ENCODE measurements at places on chromosomes 5 and 9.

DNA sequence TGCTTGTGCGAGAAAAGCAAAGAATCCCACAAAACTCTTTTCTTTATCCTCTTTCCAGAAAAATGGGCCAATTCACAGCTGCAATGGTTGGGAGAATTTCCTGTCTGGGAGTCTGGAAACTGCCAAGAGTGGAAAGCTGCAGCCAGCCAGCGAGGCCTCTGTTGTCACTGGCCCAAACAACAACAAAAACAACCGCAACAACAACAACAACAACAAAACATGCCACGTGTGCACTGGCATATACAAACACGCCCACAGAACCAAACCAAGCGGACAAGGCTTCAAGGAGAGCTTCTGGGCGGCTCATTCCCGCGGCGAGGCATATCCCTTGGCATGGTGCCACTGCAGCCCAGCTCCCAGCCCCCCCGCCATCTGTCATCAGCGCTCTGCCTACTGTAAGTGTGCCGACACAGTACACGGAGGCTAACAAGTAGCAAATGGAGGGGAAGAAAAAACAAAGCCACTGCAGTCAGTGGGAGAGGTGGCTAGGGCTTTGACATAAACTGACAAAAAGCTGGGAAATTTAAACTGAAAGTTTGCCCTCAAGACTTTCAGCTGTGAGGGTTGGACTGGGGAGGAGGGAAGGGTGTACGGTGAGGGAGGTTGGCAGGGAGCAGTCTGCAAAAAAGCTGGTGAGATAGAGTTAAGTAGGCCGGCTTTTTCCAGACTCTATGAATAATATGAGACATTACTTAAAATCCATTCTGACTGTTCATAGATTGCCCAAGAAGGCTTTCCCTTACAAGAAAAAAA lies 165.0 kb upstream of the ZNF462 start:
- DNase-seq = no peak

- peak; percentile 48 for DNase-seq
These were observed 1.1 kb downstream of the RPS23 start for GRCh38 chr5:82276800-82277612.

- DNase-seq = peak; percentile 50
These were observed 78.9 kb downstream of the ALDH7A1 start for GRCh38 chr5:126516133-126516532.

- DNase-seq = no peak
These were observed 667 bp downstream of the FBXO10 start for GRCh38 chr9:37575511-37575914.

DNA sequence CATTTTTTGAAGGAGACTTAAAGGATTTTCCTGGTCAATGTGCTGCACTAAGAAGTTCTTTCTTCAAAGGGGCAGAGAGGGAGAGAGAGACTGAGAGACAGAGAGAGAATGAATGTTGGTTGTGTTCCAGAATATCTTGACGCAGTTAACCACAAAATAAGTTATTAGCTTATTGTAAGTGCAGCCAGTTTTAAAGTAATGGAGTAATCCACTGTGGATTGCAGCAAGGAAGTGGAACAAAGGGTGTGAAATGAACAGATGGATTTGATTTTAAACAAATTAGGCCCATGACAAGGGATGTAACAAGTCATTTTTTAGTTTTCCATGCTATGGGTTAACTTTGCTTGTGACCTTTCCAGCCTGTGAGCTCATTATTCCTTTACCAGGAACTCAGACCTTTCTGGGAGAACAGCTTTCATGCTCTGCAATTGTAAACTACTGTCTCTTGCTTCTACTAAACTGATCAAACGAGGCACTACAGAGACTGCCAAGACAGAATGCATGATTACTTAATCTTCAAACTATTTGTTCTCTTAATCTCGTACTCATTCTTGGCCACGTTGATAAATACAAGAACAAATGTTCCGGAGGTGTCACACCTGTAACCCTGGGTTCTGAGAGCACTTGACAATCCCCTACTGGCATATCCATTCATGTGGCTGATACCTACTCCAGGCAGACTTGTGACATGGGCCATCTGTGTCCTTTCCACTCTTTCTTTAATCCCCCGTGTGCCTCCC lies 131.1 kb downstream of the TLE1 start:
- no peak for DNase-seq

DNA sequence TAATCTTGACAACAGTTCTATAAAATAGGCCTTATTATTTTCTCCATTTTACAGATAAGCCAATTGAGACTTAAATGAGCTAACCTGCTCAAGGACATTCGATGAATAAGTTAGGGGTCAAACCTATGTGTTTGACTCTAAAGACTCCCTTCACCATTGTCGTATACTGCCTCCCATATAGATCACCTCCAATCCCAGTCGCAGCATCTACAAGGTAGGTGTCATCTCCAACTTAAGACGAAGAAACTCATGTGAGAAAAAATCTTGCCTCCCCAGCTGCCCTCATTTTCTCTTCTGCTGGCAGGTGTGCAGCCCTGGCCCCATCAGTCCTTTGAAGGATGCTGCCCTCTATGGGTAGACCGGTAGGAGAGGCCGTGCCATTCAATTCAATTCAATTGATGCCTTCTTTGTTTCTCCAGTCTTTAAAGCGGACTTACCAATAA lies 75.2 kb upstream of the SMARCA2 start:
- peak; percentile 57 for DNase-seq

DNA sequence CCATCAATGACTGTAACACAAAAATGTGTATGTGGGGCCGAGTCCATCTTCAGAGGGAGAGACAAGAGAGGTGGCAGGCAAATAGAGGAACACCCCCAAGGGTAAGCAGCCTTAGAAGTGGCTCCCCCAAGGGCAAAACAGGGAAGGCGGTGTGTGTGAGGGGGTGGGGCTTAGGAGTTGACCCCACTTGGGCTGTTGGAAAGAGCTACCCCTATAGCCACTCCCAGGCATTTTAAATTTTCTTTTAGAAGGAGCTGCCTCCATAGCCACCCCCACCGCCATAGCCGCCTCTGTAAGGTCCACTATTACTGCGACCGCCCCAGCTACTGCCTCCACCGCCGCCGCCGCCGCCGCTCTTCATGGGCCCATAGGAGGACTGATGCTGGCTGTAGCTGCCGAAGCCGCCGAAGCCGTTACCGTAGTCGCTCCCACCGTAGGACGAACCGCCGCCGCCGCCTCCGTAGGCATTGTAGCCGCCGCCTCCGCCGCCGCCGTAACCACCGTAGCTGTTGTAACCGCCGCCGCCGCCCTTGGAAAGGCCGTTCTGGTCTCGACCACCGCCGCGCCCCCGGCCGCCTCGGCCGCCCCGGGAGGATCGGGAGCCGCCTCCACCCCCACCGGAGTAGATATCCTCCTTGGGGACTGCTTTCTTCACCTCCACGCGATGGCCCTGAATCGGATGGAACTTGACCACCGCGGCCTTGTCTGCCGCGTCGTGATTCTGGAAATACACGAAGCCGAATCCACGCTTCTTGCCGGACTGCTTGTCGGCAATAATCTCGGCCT lies 1.1 kb downstream of the HNRNPA0 start:
- DNase-seq = peak; percentile 81

DNA sequence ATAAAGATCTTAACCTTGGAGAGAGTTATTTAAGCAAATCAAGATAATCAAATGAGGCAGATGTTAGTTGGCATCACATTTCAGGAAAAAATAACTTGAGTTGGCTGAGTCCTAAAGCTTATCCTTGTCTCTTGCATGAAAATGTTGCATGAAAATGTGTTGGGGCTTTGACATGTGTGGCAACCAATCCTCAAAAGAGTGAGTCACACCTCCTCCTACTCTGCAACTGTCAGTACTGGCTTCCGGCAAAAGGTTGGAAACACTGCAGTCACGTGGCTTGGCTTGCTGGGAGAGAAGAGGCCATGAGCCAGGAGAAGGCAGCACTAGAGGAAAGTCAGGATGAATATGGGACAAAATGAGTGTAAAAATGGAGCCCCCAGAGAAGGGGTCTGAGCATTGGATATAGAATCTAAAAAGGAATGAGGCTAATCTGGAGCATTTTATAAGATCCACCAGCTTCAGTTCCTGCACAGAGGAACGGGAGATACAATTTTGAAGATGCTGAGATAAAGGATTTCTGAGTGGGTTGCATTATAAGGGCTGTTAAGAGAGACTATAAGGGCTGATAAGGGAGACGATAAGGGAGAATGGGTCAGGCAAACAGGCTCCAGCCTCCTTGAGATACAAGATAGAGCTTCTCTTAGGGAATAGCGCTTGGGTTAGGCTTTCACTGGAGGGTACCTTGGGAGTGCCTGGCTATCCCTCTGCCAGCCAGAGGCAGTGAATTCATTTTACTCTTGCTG lies 43.1 kb downstream of the SPATA31D1 start:
- no peak for DNase-seq

DNA sequence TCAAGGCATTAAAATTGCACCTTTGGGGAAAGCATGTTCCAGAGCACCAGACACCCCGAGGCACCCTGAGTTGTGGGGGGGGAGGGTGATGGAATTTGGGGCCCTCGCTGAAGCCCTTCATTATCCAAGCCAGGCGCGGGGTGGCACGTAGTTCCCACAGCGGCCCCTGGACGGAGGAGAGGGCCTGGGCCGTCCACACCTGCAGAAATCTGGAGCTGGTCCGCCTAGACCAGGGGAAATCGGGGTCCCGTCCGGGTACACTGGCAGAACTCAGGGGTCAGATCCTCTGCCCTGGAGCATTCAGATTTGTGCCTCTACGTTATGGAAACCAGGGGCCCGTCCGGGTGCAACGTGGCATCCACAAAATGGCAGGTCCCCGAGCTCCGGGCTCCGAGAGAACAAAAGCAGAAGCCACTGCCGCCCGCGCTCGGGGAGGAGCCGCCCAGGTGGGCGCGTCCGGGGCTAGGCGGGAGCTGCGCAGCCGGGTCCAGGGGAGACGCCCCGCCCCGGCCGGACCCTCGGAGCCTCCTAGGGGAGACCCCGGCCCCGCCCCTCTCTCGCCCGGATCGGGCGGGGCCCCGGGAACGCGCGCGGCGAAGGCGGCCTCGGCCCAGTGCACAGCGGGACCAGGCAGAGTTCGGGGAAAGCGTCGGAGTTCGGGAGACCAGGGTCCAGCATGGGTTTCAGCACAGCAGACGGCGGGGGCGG lies at the start of gene PLEKHG4B:
PLEKHG4B (plus strand) TSS at position 613 of the 708 bp plus-strand sequence; CDS start at position 677, 64 bp downstream.
- DNase-seq = peak; percentile 28

DNA sequence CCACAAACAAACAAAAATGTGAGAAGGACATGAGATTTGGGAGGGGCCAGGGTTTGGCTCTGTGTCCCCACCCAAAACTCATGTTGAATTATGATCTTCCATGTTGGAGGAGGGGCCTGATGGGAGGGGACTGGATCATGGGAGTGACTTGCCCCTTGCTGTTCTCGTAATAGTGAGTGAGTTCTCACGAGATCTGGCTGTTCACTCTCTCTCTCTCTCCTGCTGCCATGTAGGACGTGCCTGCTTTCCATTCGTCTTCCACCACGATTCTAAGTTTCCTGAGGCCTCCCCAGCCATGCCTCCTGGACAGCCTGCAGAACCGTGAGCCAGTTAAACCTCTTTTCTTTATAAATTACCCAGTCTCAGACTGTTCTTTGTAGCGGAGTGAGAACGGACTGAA lies 118.7 kb downstream of the RXRA start:
- no peak for DNase-seq

GRCh38 chr5:172540099-172540870 lies 86.0 kb upstream of the SH3PXD2B start:
- no peak for DNase-seq

GRCh38 chr9:128215491-128216409 lies 12.6 kb downstream of the DNM1 start:
- DNase-seq = no peak

DNA sequence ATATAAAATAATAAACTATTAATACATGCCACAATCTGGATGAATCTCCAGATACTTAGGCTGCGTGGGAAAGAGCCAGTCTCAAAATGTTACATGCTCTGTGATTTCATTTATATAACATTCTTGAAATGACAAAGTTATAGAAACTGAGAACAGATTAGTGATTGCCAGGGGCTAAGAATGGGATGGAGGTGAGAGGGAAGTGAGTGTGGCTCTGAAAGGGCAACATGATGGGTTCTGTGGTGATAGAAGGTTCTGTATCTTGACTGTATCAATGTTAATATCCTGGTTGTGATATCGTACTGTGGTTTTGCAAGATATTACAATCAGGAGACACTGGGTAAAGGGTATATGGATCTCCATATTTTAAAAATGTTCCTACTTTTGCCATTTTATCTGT lies 50.7 kb downstream of the SPEF2 start:
- no peak for DNase-seq

DNA sequence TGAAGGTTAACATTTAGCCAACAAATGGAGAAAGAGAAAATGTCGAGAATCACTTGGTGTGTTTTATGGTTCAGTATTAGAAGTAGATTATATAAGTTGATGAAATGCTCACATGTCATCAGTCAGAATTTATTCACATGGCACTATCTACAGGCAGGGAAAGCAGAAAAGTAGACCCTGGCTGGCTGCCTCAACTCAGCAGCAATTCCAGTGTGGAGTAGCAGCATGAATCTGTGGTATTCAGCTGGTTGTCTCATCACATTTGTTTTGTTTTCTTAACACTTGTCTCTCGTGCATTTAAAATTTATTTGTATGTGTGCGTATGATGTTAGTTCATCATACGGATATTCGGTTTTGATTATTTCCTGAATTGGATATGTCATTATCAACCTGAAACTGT lies 153.5 kb upstream of the OR13F1 start:
- no peak for DNase-seq

- no peak for DNase-seq
These were observed 107.3 kb upstream of the PTGER4 start for GRCh38 chr5:40572391-40572790.

- no peak for DNase-seq
These were observed 5.0 kb upstream of the TEX48 start for GRCh38 chr9:114687034-114687433.

DNA sequence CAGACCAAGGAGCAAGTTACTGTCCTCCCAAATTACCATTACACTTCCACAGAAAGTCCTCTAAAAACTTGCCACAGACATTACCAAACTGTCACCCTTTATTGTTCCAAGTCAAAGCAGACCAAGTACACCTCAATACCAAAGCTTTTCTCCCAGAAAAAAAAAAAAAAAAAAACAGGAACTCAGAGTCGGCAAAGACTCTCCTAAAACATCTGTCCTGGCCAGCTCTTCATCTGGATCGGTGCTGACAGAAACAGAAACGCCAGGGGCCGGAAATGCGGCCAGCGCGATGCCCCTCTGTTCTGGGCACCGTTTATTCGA lies 718 bp downstream of the DEPDC1B start:
- DNase-seq = no peak

DNA sequence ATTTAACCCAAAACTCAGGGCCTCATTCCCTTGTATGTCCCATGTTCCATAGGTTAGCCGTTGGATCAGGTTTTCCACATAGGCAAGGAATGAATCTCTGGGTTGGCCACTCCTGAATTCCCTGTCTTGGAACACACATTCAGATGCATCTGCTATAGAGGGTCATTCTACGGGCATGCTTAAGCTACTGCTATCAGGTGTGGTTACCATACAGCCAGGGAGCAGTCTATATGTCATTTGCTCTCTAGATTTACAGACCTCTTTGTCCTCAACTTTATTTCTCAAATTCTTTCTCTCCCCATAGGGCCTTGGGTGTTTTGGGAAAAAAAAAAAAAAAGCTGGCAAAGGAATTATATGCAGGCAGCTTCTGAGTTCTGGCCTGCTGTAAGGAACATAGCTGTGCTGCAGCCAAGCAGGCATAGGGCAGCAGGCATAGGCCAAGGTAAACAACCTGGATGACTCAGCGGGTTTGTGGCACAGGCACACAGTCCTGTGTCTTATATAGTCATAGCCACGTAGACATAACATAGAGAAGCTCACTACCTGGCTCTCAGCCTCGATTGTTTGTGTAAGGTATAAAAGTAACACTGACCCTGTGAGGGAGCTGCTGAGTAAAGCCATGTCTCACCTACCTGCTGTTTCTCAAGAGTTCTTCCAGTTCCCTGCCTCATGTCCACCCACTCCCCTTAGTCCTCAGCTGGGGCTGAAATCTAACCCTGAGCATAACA lies 141.5 kb downstream of the OSTF1 start:
- no peak for DNase-seq
